ENCODE measurements at places on chromosomes 6 and 20. TPM values are rescaled to one million over a fixed set of nuclear protein-coding genes. Genes with fewer than 3 reads are reported as not detected.

FRK gene
- total RNA-seq = 2.0 TPM

ZNF341 gene
- total RNA-seq = 0.90 TPM

MTFR2 gene
- 6.1 TPM for total RNA-seq

NOTCH4 gene
- 1.1 TPM for total RNA-seq

TXLNB gene
- total RNA-seq = 0.36 TPM

ECT2L gene
- under 0.01 TPM for total RNA-seq

NKAPL gene
- total RNA-seq = 1.9 TPM

XKR7 gene
- not detected for total RNA-seq

DPPA5 gene
- not detected for total RNA-seq

IER3 gene
- total RNA-seq = 26.7 TPM

PMEPA1 gene
- 1.4 TPM for total RNA-seq

CAPN11 gene
- not detected for total RNA-seq

TCP11 gene
- total RNA-seq = not detected

EFCAB8 gene
- total RNA-seq = not detected

CHMP4B gene
- 54.8 TPM for total RNA-seq

DEFB114 gene
- not detected for total RNA-seq

ADGRF5 gene
- total RNA-seq = 15.9 TPM

Data from fibroblast of the aortic adventitia (primary cell).